AG08395 (cell line): ENCODE measurements at places on chromosomes 16 and 17.
A peak's percentile ranks its signal among the peaks of the same experiment; 100 is the strongest.

DNA sequence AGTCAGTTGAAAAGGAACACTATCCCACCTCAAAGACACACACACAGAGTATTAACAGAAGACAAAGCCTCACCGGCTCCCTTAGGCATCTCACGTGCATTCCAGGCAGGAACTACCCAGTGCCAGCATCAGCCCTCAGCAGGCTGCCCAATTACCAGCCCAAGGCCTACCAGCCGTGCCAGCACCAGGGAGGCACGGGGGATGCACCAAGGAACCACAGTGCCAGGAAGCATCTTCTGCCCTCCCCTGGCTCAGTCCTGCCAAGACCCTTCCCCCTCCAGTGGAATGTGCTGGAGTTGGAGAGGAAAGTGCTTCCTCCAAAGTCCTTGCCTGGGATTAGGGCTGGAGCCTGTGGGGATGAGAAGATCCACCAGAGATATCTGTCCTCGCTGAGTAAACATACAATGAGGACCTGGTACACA, 11.0 kb upstream of the KRT19 start:
- DNase-seq, result no peak

GRCh38 chr17:62309396-62309795, 71.0 kb upstream of the EFCAB3 start:
- DNase-seq, result no peak

DNA sequence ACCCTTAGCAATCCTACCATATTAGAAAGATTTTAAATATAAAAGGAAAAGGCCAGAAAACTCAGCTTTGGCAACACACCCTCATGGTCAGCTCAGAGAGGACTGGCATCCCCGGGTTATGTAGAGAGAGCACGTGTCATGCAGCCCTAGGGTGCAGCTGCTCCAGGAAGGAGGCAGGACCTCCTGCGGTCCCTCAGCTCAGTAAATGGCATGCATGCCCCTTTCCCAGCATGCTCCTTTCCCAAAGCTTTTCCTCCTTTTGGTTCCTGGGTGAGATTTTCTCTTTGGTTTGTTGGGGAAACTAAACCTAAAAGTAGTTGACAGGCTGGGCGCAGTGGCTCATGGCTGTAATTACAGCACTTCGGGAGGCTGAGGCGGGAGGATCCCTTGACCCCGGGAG, 3.9 kb downstream of the GAN start:
- no peak for DNase-seq

- DNase-seq, result no peak
Observed at GRCh38 chr17:34413443-34414119, 50.5 kb upstream of the CCL1 start.

- no peak for DNase-seq
Observed at GRCh38 chr16:69402439-69402838, 16.6 kb upstream of the TERF2 start.

DNA sequence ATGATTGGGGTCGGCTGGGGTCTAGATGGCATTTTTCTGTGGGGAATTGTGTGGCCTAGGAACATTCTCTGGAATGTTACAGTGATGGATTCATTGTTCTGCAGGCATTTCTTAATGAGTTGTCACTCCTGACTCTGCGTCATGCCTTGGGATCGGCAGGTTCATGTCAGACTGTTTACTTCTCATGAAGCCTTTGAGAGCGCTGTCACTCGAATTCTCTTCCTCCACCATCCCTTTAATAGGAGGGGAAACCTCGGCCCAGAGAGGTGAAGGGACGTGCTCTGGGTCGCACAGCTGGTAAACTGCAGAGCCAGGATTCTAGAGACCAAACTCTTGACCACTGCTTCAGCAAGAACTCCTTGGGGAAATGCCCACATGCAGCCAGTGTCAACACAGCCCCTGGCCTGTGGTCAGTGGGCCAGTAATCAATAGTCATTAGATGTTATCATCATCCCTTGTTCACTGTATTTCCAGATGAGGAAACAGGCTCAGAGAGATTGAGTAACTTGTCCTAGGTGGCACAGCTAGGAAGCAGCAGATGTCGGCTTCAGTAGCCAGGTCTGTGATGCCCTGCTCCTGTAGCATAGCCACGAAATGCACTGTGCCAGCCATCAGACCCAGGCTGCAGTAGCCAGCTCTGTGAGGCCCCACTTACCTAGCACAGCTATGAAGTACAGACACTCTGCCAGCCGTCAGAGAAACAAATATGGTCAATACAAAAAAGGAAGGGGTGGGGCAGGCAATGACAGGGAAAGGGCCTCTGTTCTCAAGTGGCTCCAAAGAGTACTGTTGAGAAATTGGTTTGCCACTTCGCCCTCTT, 259.0 kb downstream of the CPPED1 start:
- DNase-seq, result no peak

DNA sequence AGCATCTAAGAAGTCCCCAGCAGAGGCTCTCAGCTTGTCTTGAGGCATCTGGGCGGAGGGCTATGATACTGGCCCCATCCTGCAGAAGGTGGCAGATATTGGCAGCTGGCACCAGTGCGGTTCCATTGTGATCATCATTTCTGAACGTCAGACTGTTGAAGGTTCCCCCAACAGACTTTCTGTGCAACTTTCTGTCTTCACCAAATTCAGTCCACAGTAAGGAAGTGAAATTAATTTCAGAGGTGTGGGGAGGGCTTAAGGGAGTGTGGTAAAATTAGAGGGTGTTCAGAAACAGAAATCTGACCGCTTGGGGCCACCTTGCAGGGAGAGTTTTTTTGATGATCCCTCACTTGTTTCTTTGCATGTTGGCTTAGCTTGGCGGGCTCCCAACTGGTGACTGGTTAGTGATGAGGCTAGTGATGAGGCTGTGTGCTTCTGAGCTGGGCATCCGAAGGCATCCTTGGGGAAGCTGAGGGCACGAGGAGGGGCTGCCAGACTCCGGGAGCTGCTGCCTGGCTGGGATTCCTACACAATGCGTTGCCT, at the start of gene CIITA:
CIITA (plus strand) TSS at position 404 of the 543 bp plus-strand sequence; CDS start at position 533, 129 bp downstream.
- peak; percentile 88 for DNase-seq

DNA sequence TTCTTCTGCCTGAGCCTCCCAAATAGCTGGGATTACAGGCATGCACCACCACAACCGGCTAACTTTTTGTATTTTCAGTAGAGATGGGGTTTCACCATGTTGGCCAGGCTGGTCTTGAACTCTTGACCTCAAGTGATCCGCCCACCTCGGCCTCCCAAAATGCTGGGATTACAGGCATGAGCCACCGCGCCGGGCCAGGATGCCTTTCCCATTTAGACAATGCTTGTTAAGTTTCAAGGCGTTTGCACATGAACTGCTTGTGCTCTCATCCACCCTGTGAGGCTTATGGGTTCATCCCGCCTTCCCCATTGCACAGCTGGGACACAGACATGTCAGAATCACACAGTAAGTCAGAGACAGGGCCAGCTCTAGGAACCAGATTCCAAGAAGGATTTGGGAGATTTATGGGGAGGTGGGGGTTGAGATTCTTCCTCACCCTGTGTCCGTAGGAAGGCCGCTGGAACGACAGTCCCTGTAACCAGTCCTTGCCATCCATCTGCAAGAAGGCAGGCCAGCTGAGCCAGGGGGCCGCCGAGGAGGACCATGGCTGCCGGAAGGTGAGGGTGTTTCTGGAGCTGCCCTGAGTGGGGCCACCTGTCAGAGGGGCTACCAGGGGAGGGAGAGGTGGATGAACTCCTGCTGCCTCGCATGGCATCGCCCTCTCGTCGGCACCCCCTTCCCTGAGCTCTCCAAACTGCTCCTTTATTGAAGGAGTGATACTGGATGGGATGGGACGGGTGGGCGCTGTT, 46.3 kb downstream of the MRC2 start:
- DNase-seq, result no peak

DNA sequence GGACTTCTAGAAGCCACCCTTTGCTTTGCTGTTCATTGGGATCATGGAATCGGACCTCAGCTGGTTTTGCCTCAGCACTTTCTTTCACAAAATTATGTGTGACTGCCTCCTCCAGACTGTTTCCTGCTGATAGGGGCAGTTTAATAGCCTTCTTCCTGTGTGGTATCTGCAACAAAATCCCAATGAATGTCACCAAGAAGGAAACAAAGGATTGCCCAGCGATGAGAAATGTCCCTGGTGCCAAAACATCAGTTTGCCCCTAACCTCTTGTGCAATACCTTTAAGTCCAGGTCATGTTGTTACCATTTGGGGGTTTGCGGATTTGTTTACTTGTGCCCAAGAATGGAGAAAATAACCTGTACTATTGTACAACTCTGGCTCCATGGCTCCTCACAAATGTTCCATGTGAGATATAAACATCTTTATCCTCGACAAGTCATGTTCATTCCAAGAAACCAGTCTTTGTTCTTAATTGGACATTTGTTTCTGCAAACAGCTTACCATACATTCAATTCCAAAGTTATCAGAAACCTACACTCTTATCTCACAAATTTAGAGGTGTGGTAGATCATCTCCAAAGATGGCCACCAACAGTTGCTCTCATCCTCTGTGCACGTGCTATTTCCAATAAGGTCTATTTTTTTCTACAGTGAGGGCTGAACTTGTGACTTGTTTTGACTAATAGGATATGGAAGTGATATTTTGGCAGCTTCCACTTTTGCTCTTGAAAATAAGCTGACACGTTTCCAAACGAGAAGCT, 14.8 kb downstream of the TAC4 start:
- no peak for DNase-seq

DNA sequence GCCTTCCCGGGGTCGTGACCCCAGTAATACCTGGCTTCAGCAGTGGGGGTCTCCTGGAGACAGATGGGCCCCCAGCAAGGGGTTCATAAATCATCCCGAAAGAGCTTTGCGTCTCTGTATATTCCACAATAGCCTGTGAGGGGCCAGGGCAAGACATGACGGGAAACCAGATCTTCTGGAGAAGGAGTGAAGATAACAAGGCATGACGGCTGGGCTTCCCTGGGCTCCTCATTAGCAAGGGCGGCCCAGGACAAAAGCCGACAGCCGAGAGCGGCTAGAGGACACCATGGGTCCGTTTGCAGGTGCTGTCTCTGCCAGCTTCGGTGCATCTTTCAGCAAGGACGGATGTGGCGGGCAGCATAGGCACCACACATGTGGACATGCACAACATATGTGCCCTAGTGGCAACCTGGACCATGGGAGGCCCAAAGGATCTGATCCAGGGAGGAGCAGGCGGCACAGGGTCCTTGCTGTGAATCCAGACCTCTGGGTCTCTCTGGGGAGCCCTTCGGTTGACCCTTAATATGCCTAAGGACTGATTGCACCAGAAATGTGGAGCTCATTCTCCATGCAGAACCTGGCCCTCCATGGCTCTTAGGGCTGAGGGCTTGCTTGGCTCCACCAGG, 136.9 kb upstream of the FOXF1 start:
- no peak for DNase-seq

DNA sequence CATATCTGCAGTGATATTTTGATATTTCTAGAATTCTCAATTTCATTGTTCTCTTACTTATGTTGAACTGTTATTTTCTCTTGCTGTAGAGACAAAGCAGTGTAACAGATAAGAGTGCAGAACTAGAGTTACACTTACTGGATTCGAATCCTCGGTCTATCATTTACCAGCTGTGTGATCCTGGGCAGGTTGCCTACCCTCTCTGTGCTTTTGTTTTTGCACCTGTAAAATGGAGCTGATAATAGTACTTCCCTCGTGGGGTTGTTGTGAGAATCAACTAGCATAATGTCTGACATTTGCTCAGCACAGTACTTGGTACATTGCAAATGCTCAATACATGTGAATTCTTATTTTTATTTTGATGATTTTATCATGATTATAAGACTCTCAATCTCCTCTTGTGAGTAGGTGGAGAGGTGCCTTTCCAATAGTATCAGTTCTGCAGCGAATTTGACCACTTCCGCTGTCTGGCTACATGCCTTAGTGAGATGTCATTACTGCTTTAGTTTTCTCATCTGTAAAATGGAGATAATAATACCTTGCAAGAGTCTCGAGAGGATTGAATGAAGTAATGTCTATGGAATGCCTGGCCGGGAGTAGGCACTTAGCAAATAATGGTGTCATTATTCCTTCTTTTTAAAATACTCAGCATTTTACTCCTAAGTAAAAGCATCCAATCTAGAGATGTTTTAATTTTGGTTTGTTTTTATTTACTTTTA, 312.2 kb upstream of the MAF start:
- no peak for DNase-seq

DNA sequence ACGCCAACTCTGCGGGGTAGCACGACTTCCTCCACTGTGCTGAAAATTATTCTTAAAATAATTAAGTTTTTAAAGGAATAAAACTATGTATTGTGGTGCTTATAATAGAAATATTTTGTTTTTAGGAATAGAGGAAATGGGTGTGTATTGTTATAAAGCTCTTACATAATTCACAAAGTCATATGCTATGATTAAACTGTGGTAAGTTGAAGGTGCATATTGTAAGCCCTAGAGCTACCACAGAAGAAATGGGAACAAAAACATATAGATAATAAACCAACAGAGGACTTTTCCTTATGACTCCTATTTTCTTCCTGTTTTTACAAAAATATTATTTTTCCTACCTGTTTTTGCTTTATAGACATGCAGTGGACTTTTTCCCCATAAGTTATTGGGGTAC, 4.3 kb upstream of the SLFN11 start:
- no peak for DNase-seq

DNA sequence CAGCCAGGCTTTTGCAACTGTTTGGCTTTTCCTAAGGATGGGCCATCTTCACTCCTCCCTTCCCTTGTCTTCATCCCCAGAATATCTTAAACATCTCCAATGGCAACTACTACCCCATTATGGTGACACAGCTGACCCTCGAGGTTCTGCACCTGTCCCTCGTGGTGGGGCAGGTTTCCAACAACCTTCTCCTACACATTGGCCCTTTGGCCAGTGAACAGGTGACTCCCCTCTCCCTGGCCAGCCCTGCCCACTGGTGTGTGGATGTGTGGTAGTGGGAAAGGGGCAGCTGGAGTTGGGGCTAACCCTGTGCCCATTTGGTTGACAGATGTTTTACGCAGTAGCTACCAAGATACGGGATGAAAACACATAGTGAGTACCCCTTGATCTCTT, 4.7 kb downstream of the TMEM106A start:
- DNase-seq, result no peak

DNA sequence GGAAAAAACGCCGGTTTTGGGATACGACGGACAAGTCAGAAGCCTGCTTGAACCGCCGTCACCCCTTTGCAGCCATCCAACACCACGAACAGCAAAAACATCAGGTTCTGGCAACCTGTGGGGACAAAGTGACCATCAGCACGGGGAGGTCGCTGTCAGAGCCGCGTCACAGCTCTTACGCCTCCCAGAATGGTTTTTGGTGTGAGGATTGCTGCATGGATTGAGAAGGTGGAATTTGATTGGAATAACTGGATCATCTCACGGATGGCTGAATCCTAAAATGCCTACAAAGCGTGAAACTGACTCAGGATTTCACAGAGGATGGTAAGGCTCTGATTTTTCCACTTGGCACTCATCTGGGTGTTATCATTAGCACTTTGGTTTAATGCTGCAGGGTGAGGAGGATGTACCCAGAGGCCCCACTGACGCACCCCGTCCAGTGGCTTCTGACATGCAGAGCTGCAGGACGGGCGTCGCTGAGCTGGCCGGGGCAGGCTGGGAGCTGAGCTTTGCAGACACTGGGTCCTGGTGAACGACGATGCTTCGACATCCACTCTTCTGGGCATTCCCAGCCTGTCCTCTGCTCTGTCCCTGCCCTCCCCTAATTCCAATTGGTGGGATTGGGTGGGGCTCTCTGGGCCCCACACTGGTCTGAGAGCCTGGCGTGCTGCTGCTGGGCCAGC, 73.4 kb upstream of the CREBBP start:
- no peak for DNase-seq

GRCh38 chr16:49698931-49699840, 156.7 kb downstream of the ZNF423 start:
- DNase-seq, result no peak
